DMS153 (cell line): ENCODE measurements at places on chromosomes 1 and 21.

GRCh38 chr1:215256936-215257679 is 174.6 kb downstream of the KCNK2 start:
- DNase-seq: no peak

- no peak for DNase-seq
Measured at GRCh38 chr1:93596329-93597089, 85.1 kb downstream of the BCAR3 start.

GRCh38 chr1:5910666-5911065 is 81.6 kb downstream of the NPHP4 start:
- DNase-seq: no peak

- DNase-seq: no peak
Measured at GRCh38 chr1:207883660-207884250, 27.2 kb downstream of the CD34 start.

DNA sequence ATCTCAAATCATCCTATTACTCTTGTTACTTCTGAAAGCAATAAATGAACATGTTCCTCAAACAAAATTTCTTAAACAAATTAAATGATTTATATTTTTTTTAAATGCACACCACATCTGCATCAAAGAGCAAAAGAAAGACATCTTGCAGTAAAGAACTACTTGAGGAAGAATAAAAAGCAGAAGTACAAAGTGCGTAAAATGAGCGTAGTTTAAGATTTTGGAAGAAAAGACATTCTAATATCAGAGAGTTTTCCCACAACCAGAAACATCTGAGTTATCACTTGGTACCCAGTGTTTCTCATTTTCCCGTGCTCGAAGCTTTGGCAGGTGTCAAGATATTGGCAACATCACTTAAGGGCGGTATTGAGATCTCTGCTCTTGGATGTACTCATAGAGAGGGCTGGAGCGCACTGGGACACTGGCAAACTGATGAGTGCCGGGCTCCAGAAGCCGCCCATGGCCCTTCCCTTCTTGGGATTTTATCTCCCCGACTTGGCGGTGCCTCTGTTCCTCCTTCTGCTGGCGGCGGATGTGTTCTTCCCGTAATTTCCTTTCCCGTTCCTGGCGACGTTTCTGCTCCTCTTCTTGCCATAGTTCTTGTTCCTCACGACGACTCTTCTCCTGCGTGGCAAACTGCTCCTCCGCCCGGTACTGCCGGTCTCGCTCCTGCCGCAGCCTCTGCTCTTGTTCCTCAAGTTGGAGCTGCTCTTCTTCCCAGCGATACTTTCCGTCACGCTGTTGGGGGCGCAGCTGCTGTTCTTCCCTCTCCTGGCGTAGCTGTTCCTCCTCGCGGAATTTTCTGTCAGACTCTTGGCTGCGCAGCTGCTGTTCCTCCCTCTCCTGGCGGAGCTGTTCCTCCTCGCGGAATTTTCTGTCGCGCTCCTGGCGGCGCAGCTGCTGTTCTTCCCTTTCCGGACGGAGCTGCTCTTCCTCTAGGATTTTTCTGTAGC is 7.9 kb downstream of the TCHH start:
- no peak for DNase-seq

- DNase-seq: no peak
Measured at GRCh38 chr21:28781602-28782276, 210.9 kb downstream of the LTN1 start.

DNA sequence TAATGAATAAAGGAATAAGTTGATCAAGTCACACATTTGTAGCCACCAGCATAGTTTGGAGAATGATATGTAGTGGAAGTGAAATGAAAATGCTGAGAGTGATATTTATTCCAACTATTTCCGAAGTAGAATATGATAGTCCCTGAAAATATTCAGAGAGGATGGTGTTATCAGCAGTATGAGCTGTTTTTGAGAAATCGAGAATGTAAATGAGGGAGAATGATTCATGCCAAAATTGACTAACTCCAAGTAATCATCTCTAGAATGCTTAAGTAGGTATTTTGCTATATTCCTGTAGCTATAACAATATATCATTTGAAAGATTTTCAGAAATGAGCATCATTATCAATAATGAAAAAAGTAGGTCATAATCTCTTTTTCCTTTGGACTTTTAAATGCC is 178.9 kb downstream of the PDE4B start:
- no peak for DNase-seq

- DNase-seq: no peak
Measured at GRCh38 chr1:162548170-162548569, 13.4 kb upstream of the UAP1 start.

GRCh38 chr1:246907472-246907871 is 24.3 kb downstream of the AHCTF1 start:
- DNase-seq: peak; percentile 16

DNA sequence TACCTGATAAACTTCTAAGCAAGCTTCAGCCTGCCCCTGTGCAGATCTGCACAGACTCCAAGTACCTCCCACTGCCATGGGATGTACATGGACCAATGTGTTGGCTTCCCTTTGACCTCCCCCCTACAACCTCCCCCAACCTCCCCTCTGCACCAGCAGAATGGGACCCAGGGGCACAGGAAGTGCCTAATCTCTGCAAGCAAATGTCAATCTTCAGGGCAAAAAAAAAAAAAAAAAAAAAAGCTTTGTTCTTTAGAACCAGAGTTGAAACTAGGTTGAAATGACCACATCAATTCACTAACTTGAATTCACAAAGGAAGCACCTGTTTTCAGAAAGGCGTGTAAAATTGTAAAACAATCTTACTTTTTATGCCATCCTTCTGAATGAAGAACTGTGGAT is 53.9 kb upstream of the TIAM1 start:
- no peak for DNase-seq

DNA sequence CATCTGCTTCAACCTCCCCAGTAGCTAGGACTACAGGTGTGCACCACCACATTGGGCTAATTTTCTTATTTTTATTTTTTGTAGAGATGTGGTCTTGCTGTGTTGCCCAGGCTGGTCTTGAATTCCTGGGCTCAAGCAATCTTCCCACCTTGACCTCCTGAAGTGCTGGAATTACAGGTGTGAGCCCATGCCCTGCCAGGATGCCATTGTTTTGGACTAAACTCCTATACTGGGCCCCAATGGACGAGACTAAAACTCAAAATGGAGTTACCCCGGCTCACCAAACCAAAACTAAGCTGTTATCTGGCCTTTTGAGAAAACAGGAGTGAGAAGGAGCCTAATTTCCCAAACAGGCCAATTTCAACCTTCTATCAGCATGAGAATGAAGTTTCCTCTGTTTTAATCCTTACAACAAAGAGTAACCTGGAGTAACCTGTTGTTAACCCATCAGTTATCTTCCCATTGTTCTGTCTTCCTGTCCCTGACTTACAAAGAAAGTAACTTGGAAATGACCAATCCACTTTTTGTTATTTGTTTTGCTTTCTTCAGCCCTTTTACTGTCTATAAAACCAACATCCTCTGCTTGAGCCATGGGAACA is 29.6 kb downstream of the DMRTA2 start:
- DNase-seq: no peak

DNA sequence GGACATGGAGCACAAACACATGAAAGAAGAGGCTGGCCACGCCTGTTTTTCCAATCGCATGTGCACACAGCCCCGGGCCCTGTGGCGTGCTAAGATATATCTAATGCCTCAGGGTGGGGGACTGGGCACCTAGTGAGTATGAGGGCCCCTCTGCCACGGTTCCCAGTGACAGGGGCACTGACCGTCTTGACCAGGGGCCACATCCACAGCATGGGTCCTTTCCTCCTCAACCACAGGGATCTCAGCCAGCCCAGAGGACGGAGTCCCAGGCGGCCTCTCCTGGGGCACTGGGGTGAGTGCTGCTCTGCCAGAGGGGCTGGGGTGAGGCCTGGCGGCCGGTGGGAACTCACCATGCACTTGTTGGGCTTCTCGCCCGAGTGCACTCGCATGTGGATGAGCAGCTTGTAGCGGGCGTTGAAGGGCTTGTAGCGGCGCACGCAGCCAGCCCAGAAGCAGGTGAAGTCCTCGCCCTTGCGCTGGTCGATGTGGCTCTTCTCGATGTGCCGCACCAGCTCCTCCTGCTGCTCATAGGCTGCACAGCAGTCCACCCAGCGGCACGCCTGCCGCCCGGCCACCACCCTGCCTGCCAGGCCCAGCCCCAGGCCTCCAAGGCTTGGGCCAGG is 134.7 kb downstream of the DMRTB1 start:
- DNase-seq: peak; percentile 25

- DNase-seq: no peak
Measured at GRCh38 chr1:1082239-1082775, 8.2 kb upstream of the RNF223 start.

GRCh38 chr1:66332548-66332901 is 201.4 kb upstream of the SGIP1 start:
- no peak for DNase-seq

GRCh38 chr1:8764293-8764937 is 53.0 kb downstream of the RERE start:
- DNase-seq: no peak

- no peak for DNase-seq
Measured at GRCh38 chr1:237187842-237188241, 145.9 kb downstream of the RYR2 start.

- no peak for DNase-seq
Measured at GRCh38 chr1:29677028-29678024, 441.0 kb downstream of the PTPRU start.

DNA sequence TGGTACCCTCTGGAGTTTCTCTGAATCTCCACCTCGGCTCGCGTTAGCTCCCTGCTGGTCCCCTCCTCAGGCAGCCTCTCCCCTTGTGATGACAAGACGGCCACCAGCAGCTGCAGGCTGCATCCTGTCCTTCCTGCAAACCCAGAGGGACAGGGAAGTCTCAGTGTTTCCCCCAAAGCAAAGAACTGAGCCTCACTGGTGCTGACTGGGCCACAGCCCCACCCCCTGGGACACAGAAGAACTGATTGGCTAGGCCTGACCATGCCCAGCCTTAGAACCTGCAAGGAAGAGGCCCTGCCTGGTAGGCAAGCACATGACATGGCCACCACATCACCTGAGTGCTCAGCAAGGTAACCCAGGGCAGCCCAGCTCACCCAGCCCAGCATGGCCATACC is 34.6 kb downstream of the TMEM51 start:
- DNase-seq: peak; percentile 59

DNA sequence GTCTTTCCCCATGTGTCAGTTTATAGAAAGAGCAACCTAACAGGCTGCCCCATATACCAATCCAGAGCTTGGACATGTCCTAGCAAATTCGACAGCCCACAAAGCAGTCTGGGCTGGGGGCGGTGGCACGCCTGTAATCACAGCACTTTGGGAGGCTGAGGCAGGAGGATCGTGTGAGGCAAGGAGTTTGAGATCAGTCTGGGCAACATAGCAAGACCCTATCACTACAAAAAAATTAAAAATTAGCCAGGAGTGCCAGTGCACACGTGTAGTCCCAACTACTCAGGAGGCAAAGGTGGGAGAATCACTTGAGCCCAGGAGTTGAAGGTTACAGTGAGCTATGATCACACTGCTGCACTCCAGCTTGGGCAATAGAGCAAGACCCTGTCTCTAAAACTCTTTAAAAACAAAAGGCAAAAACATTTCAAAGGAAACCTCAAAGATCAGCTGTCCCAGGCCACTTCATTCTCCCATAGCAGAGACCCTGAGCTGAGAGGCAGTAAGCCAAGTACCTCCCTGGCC is 54.4 kb downstream of the SETD4 start:
- DNase-seq: no peak

DNA sequence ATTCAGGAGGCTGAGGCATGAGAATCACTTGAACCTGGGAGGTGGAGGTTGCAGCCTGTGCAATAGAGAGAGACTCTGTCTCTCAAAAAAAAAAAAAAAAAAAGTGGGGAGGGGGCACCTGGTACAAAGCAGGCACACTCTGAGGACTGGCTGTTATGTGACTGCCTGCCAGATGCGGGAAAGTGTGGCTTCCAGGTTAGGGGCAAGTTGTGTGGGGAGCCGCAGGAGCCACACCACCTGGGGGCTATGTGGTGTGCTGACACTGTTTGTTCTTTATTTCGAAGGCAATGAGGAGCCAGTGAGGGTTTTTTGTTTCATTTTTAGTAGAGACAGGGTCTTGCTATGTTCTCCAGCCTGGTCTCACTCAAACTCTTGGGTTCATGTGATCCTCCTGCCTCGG is 5.7 kb downstream of the THEMIS2 start:
- no peak for DNase-seq

DNA sequence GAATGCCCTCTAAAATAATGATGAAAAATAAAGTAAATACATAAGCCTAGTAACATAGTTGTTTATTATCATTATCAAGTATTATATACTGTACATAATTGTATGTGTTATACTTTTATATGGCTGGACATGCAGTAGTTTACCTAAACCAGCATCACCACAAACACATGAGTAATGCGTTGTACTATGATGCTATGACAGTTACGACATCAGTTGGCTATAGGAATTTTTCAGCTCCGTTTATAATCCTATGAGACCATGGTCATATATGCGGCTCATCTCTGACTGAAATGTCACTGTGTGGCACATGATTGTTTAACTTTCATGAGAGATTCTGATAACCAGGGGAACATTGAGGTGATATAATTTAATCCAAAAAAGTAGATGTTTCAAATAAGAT is 352.1 kb downstream of the ST6GALNAC3 start:
- DNase-seq: no peak

DNA sequence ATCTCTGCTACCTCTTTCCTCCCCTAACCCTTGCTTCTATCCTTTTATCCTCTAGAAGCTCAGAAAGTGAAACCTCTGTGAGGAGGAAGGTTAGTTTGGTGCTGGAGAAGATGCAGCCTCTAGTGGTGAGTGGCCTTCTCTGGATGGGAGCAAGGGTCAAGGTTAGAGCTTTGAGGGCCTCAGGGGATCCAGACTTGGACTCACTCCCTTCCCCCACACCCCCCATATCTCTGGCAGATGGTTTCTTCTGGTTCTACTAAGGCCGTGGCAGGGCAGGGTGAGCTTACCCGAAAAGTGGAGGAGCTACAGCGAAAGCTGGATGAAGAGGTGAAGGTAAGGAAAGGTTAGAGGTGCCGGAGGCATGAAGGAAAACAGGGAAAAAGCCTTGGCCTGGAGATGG is 9.2 kb downstream of the CGN start:
- no peak for DNase-seq

GRCh38 chr1:25620701-25621350 is 4.2 kb downstream of the MAN1C1 start:
- DNase-seq: no peak

DNA sequence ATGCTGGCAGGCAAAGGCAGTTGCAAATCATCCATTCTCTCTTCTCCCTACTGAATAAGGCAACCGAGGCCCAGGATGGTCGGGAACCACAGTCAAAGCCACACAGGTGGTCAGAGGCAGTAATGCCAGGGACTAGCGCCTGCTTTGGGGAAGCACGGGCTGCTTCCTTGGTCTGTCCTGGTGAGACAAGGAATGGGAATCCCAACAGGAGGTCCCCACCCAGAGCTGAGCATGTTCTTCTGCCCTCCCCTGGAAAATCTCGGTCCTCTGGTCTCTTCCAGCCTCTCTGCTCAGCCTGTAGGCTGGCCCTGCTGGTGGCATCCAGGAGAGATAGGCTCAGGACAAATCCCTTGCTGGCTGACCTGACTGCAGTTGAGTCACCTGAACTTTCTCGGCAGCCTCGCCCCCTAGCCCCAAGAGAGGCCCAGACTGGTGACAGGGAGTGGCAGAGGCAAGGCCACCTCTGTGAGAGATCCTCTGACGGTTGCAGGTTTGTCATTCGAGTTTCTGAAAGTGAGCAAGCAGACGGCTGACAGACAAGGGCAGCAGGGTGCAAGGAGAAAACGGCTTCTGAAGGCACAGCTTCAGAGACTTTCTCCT is 5.8 kb downstream of the OLIG1 start:
- DNase-seq: no peak
